HS-27A (cell line): ENCODE measurements at places on chromosomes 1 and 21.
A peak's percentile ranks its signal among the peaks of the same experiment; 100 is the strongest.

GRCh38 chr21:31772674-31773555 is 41.0 kb upstream of the SCAF4 start:
- DNase-seq, result no peak

DNA sequence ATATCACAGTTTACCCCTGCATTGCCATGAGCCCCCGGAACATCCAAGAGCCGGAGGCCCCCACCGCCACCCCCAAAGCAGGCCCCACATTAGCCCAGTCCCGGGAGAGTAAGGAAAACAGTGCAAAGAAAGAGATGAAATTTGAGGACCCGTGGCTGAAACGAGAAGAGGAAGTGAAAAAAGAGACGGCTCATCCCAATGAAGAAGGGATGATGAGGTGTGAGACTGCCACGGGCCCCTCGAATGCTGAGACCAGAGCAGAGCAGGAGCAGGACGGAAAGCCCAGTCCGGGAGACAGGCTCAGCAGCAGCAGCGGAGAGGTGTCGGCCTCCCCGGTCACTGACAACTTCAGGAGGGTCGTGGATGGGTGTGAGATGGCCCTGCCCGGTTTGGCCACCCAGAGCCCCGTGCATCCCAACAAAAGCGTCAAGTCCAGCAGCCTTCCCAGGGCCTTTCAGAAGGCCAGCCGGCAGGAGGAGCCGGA is 532.4 kb downstream of the KIF26B start:
- DNase-seq, result no peak

GRCh38 chr1:76083189-76083588 is 8.6 kb downstream of the ST6GALNAC3 start:
- DNase-seq, result no peak

DNA sequence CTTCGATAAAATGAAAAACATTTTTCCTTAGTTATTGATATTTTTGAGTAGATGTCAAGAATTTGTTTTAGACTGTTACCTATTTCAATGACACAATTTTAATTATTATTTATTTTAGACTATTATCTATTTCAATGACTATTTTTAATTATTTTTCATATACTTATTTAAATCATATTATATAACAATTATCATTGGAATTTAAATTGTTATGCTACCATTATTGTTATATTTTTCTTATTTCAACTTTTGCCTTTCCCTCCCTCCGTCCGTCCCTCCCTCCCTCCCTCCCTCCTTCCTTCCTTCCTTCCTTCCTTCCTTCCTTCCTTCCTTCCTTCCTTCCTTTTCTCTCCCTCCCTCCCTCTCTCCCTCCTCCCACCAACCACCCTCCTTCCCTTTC is 229.3 kb downstream of the GRIK1 start:
- no peak for DNase-seq

- no peak for DNase-seq
Observed at GRCh38 chr21:41761211-41761933, 5.5 kb downstream of the RIPK4 start.

DNA sequence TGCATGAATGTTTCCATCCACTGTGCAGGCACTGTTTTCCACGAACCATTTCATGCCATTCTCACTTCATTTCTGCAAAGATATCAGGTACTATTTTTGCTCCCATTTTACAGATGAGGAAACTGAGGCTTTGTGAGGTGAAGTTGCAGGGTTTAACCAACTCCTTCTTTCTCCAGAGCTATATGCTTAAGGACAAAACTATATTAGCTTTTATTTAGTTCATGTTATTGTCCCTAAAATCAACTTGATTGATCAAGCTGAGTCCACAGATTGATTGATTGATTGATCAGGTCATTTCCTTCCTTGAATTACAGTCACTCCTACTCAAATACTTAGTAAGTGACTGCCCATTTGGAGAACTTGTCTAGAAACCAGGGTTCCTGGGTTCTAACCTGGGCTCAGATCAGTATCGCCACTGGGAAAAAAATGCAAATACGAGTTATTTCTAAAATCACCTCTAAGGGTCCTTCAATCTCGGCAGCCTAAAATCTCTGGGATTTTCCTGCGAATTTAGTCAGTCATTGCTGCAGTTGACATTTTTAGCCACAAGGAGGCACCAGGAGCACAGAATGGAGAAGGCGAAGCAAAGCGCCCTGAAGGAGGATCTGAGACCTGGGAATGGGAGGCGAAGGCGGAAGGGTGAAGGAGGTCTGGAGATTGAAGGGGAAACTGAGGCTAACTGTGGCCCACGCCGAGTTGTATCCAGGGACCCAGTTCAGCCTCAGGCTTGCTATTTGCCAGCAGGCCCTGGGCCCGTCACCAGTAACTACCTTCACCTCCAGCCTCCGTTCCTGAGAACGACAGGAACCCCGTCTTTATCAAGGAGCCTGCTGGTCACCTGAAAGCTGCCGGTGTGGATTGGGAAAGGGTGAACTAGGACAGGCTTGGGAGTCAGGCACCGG is 14.3 kb upstream of the MUL1 start:
- peak; percentile 68 for DNase-seq

DNA sequence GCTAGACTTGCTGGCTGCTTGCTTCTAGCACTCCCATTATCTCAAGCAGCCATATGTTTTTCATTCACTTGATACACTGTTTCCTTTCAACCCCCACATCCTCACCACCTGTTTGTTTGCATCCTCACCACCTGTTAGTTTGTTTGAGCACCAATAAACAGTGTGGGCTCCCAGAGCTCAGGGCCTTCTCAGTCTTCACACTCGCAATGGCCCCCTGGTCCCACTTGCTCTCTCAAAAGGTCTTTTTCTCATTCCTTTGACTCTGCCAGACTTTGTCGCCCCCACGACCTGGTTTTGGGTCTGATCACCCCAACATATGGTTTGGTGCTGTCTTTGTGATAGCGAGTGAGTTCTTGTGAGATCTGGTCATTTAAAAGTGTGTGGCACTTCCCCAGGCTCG is 6.2 kb upstream of the PADI4 start:
- DNase-seq, result no peak

GRCh38 chr21:15211491-15212133 is 146.8 kb upstream of the NRIP1 start:
- DNase-seq, result no peak

GRCh38 chr1:209076688-209077087 is 506.8 kb upstream of the CAMK1G start:
- DNase-seq, result no peak

- DNase-seq, result no peak
Observed at GRCh38 chr1:172726740-172727139, 67.8 kb downstream of the FASLG start.

DNA sequence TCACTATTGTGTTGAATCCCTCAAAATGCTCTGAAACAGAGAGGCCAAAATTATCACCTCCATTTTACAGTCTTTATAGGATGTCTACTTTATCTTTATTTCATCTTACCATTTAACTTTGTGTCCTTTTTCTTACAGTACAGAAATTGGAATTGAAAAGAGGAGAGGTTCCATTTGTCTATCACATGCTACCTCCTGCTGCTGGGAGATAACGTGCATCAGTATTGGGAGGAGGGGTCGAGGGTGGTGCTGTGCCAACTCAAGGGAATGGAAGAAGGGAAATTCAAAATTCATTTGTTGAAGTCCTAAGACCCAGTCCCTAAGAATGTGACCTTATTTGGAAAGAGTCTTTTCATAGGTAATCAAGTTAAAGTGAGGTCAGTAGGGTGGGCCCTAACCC is 85.3 kb downstream of the HHIPL2 start:
- no peak for DNase-seq

- no peak for DNase-seq
Observed at GRCh38 chr1:182639330-182639729, 35.1 kb upstream of the RGS16 start.

- peak; percentile 91 for DNase-seq
Observed at GRCh38 chr1:155261852-155262673, at the start of gene SCAMP3. Gene SCAMP3 (minus strand): TSS chr1:155262360. CDS start chr1:155262151, 209 bp downstream.

DNA sequence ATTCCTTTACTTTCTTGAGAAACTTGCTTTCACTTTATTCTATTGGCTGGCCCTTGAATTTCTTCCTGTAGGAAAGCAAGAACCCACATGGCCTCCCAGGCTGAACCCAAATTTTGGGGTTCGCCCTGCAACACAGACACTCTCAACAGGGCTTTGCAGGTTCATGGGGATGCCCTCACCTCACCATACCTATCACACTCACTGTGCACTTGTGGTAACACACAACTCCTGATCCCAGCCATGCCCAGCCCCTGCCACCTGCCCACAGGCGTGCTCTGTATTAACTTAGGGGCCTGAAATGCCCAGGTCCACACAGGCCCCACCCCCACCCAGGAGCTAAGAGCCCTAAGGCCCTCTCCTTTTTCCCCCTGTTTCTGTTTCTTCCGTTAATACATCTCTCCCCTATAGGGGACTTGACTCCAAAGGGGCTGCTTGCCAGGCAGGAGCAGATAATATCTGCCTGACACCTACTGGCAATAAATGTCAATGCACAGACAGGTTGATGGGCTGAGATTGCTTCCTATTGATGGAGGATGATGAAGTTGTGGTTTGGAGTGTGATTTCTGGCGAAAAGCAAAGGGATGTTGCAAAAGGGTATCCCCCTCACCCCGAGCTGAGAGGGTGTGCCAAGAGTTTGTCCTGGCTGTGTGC is 171.5 kb downstream of the AJAP1 start:
- no peak for DNase-seq

- DNase-seq, result no peak
Observed at GRCh38 chr1:89280766-89281165, 8.1 kb upstream of the GBP5 start.

GRCh38 chr1:22489823-22490222 is 38.2 kb downstream of the ZBTB40 start:
- DNase-seq, result no peak

- no peak for DNase-seq
Observed at GRCh38 chr1:238439511-238439910, 548.8 kb upstream of the ZP4 start.

DNA sequence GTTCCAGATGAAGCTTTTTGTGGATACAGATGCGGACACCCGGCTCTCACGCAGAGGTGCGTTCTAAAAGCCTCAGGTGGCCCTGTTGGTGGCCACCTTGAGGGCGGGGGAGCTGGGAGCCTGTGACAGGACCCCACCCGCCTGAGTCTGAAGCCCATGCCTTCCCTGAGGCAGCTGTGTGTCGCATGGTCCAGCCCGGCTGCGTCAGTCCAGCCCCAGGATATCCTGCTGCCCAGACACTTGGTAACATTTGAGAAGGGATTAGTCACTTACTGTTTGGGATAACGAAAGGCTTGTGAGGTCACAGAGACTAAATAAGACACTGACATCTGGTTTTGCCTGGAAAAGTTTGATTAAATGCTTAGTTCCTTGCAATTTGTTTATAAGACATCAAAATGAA is 68.9 kb downstream of the UCK2 start:
- DNase-seq, result no peak

- DNase-seq, result no peak
Observed at GRCh38 chr1:51907079-51907702, 28.7 kb upstream of the NRDC start.

GRCh38 chr1:179141592-179142251 is 59.9 kb downstream of the TOR3A start:
- DNase-seq, result no peak

DNA sequence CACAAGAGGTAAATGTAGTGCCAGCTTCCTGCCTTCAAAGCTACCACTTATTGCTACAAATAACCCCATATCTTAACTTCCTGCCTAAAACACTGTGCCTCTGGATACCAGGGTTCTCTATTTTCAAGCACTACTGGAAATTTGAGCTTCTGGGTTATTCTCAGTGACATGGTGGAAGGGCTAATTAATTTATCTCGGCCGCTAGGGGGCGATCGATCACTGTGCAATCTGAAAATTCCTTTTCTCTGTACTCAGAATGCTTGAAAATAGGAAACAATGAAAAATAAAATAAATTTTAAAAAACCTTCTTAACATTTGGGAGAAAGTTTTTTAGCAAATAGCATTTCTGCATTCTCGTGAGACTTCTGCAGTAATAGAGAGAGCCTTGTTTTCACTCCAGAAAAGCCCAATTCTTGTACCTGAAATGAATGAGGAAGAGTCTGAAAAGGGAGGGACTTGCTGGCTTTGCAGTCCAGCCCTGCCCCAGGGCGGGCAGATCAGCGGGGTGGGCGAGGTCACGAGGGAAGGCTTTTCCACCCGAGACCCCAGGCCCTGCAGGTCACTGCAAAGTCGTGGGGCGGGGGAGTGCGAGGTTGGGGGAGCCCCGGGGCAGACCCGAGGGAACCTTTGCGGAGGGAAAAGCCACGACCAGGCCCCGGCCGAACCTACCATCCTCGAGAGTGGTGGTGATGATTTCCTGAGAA is 276.7 kb downstream of the PCP4 start:
- no peak for DNase-seq

GRCh38 chr21:45364468-45365185 is 40.3 kb upstream of the COL18A1 start:
- no peak for DNase-seq

GRCh38 chr1:241990040-241990439 is 8.9 kb downstream of the MAP1LC3C start:
- peak; percentile 88 for DNase-seq

DNA sequence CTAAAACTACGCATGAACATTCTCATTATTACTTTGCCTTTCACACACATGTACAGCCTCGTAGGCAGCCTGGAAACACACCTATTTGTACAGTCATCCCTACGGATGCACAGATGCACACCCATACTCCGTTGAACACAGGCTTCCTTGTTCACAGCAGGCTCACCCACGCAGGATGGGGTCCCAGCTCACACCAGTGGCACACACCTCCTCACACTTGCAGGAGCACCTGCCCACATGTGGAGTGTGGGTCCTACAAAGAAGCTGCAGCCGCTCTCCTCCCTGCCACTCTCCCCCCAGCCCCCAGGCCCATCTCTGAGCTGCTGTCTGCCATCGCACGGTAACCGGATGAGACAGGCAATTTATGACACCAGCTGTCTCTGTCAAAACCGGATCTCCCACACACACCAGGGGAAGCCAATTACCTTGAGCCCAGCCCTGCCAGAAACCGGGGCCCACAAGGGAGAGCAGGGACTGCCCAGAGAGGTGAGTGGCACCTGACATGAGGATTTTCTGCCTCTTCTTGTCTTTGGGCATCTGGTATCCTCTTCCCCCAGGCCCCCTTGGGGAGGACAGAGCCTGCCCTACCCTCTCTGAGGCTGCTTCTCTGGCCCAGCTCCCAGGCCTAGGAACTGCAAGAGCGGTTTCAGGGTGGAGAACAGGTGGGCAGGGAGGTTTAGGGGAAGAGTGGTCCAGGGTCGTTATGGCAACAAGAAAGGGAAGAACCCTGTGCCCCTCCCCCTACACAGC is 175.4 kb downstream of the IGSF21 start:
- no peak for DNase-seq

GRCh38 chr1:81477710-81478109 is 323.0 kb upstream of the ADGRL2 start:
- DNase-seq, result no peak
